Thoracic aorta (tissue), 2 donors: ENCODE measurements at places on chromosomes 3 and 15.

DNA sequence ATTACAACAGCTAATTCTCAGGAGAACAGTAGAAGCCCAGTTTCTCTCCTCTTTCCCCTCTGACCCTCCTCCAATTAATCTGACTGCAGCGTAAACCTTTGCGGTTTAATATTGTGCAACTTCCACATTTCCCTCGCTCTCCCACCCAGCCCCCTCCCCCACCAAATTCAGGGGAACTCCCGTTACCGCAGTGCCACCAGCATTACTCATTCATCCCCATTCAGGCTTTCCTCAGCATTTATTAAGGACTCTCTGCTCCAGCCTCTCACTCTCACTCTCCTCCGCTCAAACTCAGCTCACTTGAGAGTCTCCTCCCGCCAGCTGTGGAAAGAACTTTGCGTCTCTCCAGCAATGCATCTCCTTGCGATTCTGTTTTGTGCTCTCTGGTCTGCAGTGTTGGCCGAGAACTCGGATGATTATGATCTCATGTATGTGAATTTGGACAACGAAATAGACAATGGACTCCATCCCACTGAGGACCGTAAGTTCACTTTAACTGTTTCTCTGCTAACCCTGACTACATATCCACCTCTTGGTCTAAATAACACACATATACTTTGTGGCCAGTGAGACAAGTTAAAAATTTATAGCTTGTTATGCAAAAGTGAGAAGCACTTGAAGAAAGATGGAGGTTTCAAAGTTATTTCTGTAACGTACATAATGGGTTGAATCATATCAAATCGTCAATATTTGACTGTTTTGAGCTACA is at the start of gene PTX3:
PTX3 (plus strand) TSS at position 268 of the 709 bp plus-strand sequence; CDS start at position 352, 84 bp downstream.
- no peaks in the 10 kb centered on the region for H3K36me3 ChIP-seq
- H3K27me3 ChIP-seq: no peaks in the 10 kb centered on the region
- peak within 1 kb of the TSS; percentile 74 for H3K4me3 ChIP-seq
- no peak for DNase-seq

GRCh38 chr3:73060302-73060723 is 1.1 kb upstream of the EBLN2 start:
- H3K4me1 ChIP-seq: peaks cover 9% of the 10 kb centered on the region
- H3K4me3 ChIP-seq: no peak overlapping the region
- no peak for DNase-seq

DNA sequence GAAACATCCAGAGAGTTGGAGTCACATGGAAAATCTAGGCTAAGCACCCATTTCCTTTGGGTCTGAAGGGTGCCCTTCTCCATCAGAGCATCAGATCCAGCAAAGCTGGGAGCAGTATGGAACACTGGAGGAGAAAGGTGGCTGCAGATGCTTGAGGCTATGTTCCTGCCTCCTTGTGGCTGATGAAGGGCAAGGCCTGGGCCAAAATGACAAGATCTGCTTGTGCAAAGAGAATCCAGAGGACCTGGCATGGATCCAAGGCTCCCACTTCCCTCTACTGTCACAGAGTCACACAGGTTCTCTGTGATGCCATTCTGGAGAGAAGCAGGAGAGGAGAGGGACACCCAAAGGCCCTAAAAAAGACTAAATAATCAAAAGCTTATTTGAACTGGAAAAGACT is 9.2 kb upstream of the ATP8B4 start:
- H3K36me3 ChIP-seq: no peaks in the 10 kb centered on the region
- no peaks in the 10 kb centered on the region for H3K4me1 ChIP-seq
- H3K4me3 ChIP-seq: no peak overlapping the region

DNA sequence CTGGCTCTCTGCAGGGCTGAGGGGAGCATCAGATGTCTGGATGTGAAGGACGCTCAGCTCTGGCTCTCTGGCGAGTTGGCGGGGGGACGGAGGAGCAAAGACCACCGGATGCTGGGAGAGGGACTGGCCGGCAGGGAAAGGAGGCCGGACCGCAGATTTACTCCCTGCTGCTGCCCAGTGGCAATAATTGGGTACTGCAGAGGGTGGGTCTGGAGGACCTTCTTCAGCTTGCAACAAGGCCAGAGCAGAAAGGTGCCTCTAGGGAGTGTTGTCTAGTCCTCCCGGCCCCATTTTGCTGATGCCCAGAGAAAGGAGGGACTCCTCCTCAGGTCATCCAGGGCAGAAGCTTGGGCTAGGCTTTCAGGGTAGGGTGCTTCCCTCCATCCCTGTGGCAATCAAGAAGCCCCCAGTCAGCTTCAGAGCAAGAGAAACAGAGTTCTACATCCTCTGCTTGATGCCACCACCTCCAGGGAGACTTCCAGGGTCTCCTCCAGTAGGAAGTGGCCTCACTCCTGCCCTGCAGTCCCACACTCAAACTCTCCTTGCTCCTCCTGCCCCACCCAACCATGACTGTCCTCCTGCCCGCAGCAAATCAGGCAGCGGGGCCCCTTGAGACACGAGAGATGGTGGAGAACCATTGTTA is 20.3 kb upstream of the CSPG4 start:
- H3K4me3 ChIP-seq: no peak overlapping the region
- H3K27ac ChIP-seq: no peak overlapping the region
- no peaks in the 10 kb centered on the region for H3K36me3 ChIP-seq
- no peak for DNase-seq

GRCh38 chr3:5133239-5134018 is 11.3 kb downstream of the ARL8B start:
- no peaks in the 10 kb centered on the region for H3K36me3 ChIP-seq
- DNase-seq: no peak
- peaks cover 36% of the 10 kb centered on the region for H3K4me1 ChIP-seq
- H3K4me3 ChIP-seq: no peak overlapping the region
- no peak overlapping the region for H3K27ac ChIP-seq

DNA sequence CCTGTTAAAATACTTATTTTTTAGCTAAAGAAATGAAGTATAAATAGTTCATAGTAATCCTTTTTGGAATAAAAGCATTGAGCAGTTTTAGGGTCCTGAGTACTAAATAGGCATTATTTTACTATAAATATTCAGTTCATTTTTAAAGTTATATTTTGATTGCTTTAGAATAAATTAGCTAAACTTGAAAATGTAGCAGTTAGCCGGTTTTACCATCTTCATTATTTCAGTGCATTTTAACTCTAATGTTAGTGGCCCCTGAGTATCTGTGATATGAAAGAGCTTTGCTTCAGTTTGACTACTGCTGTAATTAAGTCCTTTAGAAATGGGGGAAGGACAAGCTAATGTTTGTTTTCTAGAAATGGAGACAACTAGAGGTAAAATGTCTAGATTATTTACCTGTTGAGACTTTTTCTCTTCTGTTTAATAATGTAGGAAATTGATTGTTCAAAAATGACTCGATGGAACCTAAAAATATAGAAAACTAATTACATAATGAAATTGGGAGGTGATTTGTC is 3.6 kb downstream of the SMC4 start:
- no peaks in the 10 kb centered on the region for H3K36me3 ChIP-seq
- H3K4me3 ChIP-seq: peak overlapping the region; percentile 86
- H3K27ac ChIP-seq: peak overlapping the region; percentile 85
- DNase-seq: no peak
- no peaks in the 10 kb centered on the region for H3K4me1 ChIP-seq

GRCh38 chr15:56883088-56883487 is 35.4 kb upstream of the TCF12 start:
- H3K4me3 ChIP-seq: no peak overlapping the region
- H3K36me3 ChIP-seq: no peaks in the 10 kb centered on the region
- H3K27me3 ChIP-seq: no peaks in the 10 kb centered on the region
- H3K27ac ChIP-seq: no peak overlapping the region
- no peak for DNase-seq

DNA sequence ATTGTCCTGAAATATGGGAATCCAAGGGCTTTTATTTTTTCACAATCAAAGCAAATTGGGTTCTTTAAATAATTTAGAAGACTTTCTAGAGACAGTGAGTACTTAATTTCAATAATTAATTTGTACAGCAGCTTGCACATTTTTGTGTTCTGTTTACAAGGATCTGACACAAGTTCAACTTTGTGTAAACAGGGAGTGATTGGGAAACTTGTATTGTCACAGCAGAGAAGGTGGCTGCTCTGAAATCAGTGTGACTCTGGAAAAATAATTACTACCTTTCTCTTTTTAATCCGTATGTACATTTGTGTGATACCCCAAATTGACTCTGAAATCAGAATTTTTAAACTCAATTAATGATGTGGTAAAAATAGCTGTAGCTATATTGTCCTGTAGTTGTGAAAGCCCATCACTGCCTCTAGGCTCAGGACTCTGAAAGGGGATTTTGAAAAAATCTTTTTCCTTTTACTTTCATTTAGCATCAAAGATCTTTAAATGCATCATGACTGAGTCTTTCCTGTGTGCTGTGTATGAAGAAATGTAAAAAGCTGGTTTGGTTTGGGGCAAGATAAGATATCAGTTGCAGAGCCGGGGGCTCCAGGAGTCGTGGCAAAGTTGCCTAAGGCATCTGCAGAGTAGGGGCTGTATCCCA is 45.1 kb downstream of the MFSD1 start:
- no peaks in the 10 kb centered on the region for H3K4me1 ChIP-seq
- H3K36me3 ChIP-seq: no peaks in the 10 kb centered on the region
- DNase-seq: no peak
- H3K4me3 ChIP-seq: no peak overlapping the region
- no peaks in the 10 kb centered on the region for H3K27me3 ChIP-seq

GRCh38 chr3:100270215-100270583 is 9.4 kb downstream of the TBC1D23 start:
- H3K4me3 ChIP-seq: no peak overlapping the region
- no peak overlapping the region for H3K27ac ChIP-seq
- H3K4me1 ChIP-seq: peaks cover 27% of the 10 kb centered on the region
- H3K36me3 ChIP-seq: no peaks in the 10 kb centered on the region
- DNase-seq: no peak

DNA sequence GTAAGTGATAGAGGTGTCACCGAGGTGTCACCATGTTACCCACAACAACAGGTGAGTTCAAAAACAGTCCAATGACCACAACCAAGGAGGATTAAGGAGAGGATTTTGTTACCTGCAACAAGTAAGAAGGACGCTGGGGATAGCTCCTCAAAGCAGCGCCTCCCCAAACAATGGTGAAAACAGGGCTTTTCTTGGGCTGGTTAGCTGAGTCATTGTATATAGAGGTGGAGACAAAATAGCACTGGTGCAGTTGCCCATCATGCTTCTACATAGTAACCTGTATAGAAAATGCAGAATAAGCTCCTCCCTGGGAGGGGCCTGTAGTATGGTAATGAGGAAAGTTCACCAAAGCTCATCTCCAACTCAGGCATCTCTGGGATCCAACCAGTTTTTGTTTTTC is 116.9 kb upstream of the EIF1B start:
- DNase-seq: no peak
- H3K27me3 ChIP-seq: no peaks in the 10 kb centered on the region
- H3K27ac ChIP-seq: no peak overlapping the region
- H3K4me1 ChIP-seq: no peaks in the 10 kb centered on the region
- H3K4me3 ChIP-seq: no peak overlapping the region

DNA sequence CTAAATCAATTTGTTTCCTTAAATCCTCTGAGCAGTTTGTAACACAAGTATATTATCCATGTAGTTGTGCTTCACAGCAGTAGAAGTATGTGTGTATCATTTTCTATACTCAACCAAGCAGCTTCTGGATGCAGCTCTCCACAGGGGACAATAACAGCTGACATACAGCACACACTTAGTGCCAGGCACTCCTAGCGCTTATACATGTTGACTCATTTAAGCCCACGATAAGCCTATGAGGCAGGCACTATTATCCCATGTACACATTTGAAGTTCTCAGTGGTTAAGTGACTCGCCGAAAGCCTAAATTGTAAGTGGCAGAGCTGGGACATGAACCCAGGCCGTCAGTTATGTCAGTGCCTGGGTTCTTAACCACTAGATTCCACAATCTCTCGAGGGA is 20.3 kb upstream of the LPP start:
- no peaks in the 10 kb centered on the region for H3K27me3 ChIP-seq
- no peaks in the 10 kb centered on the region for H3K36me3 ChIP-seq
- H3K4me3 ChIP-seq: no peak overlapping the region
- DNase-seq: no peak
- H3K27ac ChIP-seq: no peak overlapping the region
- H3K4me1 ChIP-seq: peaks cover 25% of the 10 kb centered on the region

DNA sequence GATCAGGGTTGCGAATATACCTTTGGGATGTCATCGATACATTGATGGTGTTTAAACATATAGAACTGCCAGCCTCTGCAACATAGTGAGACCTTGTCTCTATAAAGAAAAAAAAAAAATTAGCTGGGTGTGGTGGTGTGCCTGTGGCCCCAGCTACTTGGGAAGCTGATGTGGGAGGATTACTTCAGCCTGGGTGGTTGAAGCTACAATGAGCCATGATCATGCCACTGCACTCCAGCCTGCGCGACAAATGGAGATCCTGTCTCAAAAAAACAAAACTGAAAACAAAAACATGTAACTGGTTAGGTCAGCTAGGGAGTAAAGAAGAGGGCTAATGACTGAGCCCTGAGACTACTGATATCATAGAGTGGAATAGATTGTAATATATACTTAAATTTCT is 30.7 kb upstream of the MGA start:
- DNase-seq: no peak
- H3K36me3 ChIP-seq: no peaks in the 10 kb centered on the region
- H3K4me1 ChIP-seq: no peaks in the 10 kb centered on the region
- H3K4me3 ChIP-seq: no peak overlapping the region

- H3K4me3 ChIP-seq: no peak overlapping the region
- H3K27me3 ChIP-seq: no peaks in the 10 kb centered on the region
- no peak overlapping the region for H3K27ac ChIP-seq
- H3K36me3 ChIP-seq: no peaks in the 10 kb centered on the region
- DNase-seq: no peak
- peaks cover 8% of the 10 kb centered on the region for H3K4me1 ChIP-seq
Measured at GRCh38 chr3:71523628-71524027, 59.9 kb downstream of the FOXP1 start.

DNA sequence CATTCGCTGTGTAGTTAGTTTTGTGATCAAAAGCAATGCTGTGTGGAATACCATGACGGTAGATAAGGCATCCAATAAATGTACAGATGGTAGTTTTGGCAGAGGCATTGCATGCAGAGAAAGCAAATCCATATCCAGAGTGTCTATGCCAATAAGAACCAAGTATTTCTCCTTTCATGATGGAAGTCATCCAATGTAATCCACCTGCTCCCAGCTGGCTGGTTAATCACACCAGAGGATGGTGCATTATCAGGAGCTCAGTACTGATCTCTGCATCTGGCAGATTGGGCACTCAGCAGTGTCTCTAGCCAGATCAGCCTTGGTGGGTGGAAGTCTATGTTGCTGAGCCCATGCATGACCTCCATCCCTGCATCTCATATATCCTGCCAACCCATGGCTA is 677.7 kb upstream of the NECTIN3 start:
- H3K4me3 ChIP-seq: no peak overlapping the region
- H3K27me3 ChIP-seq: no peaks in the 10 kb centered on the region
- no peaks in the 10 kb centered on the region for H3K36me3 ChIP-seq
- H3K27ac ChIP-seq: no peak overlapping the region

GRCh38 chr3:17642474-17642873 is 100.0 kb downstream of the TBC1D5 start:
- no peaks in the 10 kb centered on the region for H3K27me3 ChIP-seq
- peaks cover 33% of the 10 kb centered on the region for H3K4me1 ChIP-seq
- no peaks in the 10 kb centered on the region for H3K36me3 ChIP-seq
- DNase-seq: no peak
